ENCODE measurements at places on chromosomes 5 and 9. TPM values are rescaled to one million over a fixed set of nuclear protein-coding genes. Genes with fewer than 3 reads are reported as not detected.

TOR4A gene
- 11.4 TPM for total RNA-seq

PTGES gene
- total RNA-seq: 0.09 TPM

GRCh38 chr5:79567926-79568549 is 44.2 kb upstream of the TENT2 start:
- no peak for DNase-seq

DNA sequence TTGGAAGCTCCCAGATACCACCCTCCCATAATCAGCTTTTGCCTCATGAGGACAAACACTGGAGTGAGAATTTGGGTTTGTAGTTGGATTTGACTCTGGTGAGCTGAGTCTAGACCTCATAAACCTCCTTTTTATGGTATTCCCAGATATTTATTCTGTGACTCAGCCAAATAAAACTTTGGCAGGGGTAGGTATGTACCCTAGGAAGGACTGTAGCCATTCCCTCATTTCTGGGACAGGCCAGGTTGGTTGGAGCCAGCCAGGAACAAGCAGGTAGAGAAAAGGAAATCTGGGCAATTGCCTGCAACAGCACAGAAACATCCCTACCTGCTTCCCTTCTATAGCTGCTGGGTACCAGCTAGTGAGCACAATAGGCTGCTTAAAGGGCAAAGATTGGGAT is 19.4 kb downstream of the ENHO start:
- no peak for DNase-seq

GRCh38 chr9:91994422-91994821 is 44.4 kb upstream of the ROR2 start:
- no peak for DNase-seq

- DNase-seq: no peak
Observed at GRCh38 chr5:172455087-172455381, 709 bp upstream of the SH3PXD2B start.

DNA sequence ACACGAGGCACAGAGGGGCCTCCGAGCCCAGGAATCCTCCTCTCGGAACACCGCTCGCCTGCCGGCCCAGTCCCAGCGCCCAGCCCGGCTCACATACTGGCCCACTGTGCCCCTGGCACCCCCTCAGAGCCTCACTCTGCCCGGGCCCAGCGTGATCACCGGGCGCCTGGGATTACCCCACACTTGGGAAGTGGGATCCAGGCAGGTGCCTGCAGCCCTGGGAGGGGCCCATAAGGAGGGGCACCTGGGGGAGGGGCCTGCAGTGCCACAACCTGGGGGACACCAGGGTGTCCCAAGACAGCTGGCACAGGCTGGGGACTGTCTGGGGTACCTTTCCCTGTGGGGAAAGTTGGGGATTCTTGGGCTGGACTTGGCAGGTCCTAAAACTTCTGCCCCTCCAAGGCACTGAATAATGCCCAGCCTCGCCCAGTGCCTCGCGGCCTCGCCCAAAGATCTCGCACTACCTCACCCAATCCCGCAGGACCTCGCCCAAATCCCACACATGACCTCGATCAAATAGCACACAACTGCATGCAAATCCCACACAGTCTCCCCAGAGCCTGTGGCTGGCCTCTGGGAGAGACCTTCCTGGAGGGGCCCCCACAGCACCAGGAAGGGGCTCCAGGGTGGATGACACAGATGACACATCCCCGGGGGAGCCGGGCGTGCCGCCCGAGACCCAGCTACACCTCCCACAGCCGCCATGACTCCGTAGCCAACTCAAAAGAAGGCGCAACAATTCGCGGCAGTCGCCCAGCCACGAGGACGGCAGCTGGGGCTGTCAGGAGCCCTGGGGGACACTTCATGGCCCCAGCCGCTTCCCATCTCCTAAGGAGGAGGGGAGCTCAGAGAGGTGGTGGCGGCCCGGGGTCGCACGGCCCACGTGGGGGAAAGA is 13.7 kb downstream of the NOTCH1 start:
- peak; percentile 66 for DNase-seq

- DNase-seq: no peak
Observed at GRCh38 chr9:105241356-105242043, 3.0 kb upstream of the SLC44A1 start.

GRCh38 chr5:72125941-72126620 is 18.8 kb downstream of the MAP1B start:
- DNase-seq: no peak

DNA sequence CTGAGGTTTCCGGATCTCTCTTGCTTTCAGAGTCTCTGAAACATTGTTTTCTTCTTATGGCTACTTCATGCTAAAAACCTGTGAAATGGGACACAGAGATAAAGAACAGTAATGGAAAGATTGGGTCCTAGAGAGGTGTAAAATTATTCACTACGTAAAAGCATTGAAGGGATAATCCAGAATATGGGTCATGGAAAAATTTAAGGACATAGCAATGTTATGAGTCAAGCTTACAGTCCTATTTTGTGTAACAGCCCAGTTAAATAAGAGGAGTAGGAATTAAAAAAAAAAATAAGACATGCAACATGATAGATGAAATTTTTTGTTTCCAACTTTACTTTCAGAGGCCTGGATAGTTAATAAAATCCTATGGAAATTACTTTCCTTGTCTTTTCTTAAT is 61.9 kb upstream of the ELL2 start:
- no peak for DNase-seq

DNA sequence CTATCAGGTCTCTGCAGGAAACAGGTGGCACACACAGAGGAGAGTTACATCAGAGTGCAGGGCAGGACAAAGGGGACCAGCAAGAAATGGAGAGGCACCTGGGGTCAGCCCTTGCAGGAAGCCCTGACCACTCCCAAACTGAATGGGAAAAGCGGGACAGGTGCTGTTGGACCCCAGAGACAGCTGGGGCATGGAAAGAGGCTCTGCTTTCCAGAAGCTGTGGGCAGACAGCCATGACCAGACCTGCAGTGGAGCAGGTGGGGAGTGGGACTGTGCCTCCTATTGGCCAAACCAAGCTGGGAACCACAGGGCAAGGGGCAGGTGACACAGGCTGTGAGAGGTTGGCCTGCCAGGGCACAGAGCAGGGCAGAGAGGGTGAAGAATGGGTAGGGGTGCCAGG is 125.8 kb downstream of the BOD1 start:
- no peak for DNase-seq

All from activated CD4-positive, alpha-beta T cell treated with anti-CD3 and anti-CD28 coated beads, Interleukin-2, amount 10 ng/mL, durations not matched to agents 24 days and 14 days (primary cell).